ENCODE measurements at places on chromosomes 16 and 17.
A peak's percentile ranks its signal among the peaks of the same experiment; 100 is the strongest.

- no peak for DNase-seq
Observed at GRCh38 chr16:9012848-9013507, 49.3 kb upstream of the USP7 start.

DNA sequence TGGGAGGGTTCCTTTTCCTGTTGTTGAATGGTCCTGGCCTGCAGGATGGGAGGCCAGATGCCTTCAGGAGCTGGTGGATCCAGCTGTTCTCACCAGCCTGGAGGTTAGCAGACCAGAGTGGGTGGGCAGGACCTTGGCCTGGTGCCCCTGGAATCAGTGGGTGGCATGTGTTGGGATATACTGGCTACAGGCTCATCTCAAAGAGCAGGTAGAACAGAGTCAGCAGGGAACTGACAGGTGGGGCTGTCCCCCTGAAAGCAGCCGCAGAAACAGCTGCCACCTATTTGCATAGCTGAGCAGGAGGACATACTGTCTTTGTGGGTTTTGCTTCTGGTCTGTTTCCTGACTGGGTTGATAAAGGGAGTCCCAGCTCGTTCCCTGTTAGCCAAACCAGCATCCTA, 144.1 kb downstream of the RAB11FIP4 start:
- no peak for DNase-seq

- DNase-seq, result no peak
Observed at GRCh38 chr17:65404761-65405160, 156.7 kb downstream of the AXIN2 start.

- DNase-seq, result peak; percentile 88
Observed at GRCh38 chr16:4052801-4053293, 63.4 kb downstream of the ADCY9 start.

DNA sequence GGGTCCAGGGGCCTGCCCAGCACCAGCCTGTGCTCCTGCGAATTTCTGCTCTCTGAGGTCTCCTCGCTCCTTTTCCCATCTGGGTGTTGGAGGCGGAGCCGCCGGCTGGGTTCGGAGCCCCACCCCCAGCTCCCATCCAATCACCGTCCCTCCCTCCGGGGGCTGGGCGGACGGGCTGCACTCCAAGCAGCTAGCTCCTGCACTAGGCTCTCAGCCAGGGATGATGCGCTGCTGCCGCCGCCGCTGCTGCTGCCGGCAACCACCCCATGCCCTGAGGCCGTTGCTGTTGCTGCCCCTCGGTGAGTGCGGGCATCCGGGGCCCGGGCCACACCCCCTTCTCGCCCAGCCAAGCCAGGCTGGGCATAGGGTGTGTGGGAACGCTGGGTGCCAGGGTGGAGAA, at the start of gene NRN1L:
Gene NRN1L (plus strand): TSS at position 202 of the 400 bp plus-strand sequence. CDS start 19 bp downstream, at position 221.
- DNase-seq, result no peak

GRCh38 chr16:88566158-88566557, 4.0 kb upstream of the ZC3H18 start:
- peak; percentile 39 for DNase-seq

DNA sequence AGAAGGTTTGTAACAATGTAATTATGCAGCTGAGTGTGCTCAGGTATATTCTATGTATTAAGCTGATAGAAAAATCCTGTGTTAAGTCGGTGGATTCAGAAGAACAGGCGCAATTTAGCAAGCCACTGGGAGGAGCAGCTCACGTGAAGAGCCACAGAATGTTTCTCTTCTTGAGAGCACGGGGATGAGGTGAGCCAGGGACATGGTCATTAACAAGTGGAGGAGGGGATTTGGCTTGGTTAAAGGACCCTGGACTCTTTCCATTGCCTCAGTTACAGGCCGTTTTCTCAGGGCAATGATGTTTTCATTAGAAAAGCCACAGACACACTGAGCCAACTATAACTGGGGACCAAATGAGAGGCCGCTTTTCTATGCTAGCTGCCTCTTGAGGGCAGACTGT, 178.7 kb downstream of the SNX29 start:
- no peak for DNase-seq

DNA sequence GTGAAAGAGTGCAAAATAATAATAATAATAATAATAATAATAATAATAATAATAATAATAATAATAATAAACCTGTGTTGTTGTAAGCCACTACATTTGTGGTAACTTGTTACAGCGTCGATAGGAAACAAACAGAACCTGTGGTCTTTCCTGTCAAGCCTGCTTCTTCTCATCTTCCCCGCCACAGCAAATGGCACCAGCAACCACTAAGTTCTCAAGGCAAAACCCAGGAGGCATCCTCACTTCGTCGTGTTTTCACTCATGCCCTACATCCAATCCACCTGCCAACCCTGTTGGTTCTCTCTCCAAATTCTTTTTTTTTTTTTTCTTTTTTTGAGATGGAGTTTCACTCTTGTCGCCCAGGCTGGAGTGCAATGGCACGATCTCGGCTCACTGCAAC, 34.2 kb downstream of the ITGAE start:
- DNase-seq, result no peak

DNA sequence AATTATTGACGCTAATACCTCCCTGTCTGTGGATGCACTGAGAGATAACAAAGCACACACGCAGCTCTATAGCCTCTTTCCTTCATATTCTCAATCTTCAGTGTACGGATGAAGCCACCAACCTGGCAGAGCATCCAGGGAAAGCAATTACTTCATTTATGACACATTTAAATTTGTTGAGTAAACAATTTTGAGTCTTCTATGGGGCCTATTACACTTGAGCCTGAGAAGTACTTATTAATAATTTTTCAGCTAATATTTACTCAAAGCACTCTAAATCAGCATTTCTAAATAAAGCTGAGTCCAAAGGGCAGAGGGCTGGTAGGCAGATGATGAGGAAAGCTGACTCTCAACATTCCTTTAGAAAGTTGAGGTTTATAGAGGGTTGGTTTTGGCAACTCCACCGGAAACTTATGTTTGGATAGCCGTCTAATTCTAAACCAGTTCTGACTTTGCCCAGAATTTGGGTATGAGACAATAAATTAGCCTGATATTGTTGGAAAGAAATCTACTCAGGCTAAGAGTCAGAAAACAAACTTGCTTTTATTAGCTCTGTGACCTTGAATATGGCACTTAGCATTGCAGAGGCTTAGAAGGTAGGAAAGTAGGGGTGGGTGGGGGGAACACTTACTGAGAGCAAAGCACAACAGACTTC, 643.5 kb downstream of the CDH11 start:
- DNase-seq, result no peak

GRCh38 chr16:73504591-73505575, 457.0 kb upstream of the ZFHX3 start:
- DNase-seq, result no peak

DNA sequence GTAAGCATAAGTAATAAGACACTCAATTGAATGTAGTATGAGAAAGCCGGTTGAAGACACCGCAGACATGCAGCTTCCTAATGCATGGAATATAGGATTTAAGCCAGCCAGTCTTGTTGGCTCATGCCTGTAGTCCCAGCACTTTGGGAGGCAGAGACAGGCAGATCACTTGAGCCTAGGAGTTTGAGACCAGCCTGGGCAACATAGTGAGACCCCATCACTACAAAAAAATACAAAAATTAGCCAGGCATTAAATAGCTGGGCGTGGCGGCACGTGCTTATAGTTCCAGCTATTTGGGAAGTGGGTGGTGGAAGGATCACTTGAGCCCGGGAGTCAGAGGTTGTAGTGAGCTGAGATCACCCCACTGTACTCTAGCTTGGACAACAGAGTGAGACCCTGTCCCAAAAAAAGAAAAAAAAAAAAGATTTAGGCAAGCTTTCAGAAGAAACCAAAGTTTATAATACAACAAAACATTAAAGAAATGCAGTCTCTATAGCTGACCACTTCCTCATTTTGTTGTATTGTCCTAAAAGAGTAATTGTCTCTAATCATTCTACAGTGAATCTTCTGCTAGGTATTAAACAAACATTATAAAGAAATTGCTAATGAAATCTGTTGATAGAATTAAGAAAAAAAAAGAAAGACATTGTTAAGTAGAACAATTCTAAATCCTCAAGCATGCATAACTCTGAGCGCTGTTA, 68.6 kb upstream of the KIFC3 start:
- no peak for DNase-seq

- DNase-seq, result no peak
Observed at GRCh38 chr16:66703406-66704215, 7.1 kb upstream of the CMTM4 start.

DNA sequence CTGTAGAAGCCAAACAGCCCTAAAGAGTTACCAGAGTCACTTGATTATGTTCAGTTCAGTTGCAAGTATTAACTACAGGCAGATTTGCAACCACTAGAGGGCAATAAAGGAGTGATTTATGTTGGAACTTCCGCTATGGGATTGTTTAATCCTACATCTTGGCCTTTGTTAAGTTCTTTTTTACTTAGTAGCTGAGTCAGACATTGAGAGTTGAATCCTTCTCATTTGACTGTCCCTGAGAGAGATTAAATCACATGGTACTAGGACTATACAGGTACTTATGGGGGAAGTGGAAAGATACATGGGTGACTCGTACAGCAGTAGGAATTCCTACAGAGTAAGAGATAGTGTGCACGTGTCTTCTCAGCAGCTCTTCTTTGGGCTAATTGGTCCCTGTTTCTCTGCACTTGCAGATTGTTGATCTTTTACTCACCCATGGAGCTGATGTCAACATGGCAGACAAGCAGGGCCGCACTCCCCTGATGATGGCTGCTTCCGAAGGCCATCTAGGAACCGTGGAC, 40.3 kb downstream of the CYB561 start:
- peak; percentile 75 for DNase-seq

- no peak for DNase-seq
Observed at GRCh38 chr16:57611181-57611580, 17.2 kb upstream of the ADGRG1 start.

DNA sequence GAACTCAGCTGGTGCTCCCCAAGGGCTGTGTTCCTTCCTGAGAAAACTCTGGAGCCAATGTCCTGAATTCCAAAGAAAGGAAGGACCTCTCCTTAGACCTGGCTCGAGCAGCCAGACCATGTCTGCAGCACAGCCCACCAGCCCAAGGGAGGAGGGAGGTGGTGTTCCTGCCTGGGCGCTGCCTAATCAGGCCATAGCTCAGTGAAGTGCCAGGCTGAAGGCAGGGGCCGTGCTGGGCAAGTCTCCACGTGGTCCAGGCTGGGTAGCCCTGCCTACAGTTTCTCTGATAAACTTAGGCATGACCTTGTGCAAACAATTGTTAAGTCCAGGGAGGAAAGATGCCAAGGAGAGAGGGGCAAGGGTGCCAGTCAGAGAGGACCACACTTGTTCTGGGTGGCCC, 76.8 kb downstream of the MPRIP start:
- DNase-seq, result no peak

Measured in NB4 (cell line).